ENCODE measurements at places on chromosomes 1 and 21.

DNA sequence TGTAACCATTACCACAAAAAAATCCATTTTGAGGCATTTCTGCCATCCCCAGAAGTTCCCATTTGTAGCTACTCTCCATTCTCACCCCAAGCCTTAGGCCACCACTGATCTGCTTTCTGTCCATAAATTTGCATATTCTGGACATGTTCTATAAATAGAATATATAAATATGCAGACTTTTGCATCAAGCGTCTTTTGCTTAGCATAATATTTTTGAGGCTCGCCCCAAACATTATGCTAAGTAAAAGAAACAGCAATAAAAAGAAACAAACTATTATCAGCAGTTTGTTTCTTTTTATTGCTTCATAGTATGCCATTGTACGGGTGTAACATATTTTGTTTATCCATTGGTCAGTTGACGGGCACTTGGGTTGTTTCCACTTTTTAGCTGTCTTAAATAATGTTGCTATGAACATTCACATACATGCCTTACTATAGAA is 7.9 kb downstream of the TFAP2E start:
- no peak for DNase-seq

GRCh38 chr1:205504311-205505075 is at the start of gene CDK18:
CDK18 (plus strand) TSS chr1:205504669; CDS start chr1:205523168, 18,499 bp downstream.
- peak; percentile 37 for DNase-seq

GRCh38 chr1:180962178-180962577 is 49.5 kb downstream of the KIAA1614 start:
- DNase-seq = no peak

DNA sequence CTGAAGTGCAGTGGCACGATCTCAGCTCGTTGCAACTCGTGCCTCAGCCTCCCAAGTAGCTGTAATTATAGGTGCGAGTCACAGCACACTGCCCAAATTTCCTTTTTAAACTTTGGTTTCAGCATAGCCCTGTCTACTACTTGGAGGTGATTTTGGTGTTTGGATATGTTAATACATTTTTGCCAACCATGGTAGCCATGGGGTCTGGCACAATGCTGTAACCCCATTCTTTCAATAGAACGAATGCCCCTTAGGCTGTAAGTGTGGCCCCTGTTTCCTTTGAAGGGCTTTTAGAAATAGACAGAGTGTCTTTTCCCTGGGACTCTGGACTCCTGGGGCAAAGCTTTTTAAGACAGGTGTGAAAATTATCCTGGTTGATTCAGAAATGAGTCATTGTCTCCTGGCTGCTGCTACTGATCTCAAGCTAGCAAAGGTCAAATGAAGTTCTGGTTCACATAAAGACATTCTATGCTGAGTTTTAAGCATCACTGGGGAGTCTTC is 141.1 kb upstream of the RUNX1 start:
- no peak for DNase-seq

DNA sequence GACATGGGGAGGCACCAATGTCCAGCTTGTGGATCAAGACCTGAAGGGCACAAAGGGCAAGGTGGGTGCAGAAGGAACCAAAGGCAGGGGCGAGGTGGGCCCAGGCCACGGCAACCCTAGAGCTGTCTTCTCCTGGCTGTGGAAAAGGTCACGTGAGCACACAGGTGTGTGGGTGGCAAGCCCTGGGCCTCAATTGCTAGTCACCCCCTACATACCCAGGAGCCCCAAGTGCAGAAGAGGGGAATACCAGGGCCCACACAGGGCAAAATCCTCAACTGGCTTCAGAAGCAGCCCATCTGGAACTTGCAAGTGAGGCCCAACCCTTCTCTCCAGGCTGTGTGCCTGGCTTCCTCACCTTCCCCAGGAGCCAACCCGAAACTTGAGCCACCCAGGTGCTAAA is 25.6 kb downstream of the ZBTB17 start:
- peak; percentile 26 for DNase-seq

- DNase-seq = peak; percentile 2
Observed at GRCh38 chr1:52727114-52727586, 897 bp downstream of the ZYG11B start.

DNA sequence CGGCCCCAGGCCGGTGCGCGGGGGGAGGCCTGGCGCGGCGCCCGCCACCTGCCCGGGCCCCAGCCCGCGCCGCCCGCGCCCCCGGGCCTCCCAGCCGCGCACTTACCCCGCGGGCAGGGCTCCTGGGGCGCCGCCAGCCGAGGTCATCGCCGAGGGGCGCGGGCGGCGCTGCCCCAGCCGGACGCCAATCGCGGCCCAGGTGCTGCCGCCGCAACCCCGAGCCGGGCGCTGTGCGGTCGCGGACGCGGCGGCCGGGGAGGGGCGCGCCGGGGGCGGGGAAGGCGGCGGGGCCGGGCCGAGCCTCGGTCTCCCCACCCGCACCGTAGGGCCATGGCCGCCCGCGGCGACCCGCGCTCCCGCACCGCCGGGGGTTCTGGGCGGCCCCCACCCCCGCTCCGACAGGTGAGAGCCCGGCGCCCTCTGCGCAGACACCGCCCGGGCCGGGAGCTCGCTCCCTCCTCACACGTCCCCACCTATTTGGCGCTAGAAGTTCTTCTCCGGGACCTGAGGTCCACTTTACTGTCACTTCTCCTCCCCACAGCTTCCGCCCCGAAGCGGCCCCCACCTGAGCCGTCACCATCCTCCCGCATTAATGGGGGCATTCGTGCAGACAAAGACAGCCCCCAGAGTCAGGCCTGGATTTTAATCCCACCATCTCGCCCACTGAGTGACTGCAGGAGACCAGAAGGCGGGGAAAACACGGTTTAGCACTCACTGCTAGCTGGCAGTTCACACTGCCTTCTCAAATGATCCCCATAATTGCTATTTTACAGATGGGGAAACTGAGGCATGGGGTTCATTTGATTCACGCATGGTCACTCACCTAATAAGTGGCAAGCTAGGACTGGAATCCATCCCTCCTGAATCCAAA is at the start of gene TTC39A:
Gene TTC39A, minus strand, starts transcription at position 232 of the 871 bp plus-strand sequence. Its CDS starts 85 bp downstream, at position 147.
- DNase-seq = no peak

- no peak for DNase-seq
Observed at GRCh38 chr1:171981303-171981702, 140.0 kb downstream of the DNM3 start.

- peak; percentile 41 for DNase-seq
Observed at GRCh38 chr1:152013664-152014237, 20.1 kb upstream of the S100A10 start.

DNA sequence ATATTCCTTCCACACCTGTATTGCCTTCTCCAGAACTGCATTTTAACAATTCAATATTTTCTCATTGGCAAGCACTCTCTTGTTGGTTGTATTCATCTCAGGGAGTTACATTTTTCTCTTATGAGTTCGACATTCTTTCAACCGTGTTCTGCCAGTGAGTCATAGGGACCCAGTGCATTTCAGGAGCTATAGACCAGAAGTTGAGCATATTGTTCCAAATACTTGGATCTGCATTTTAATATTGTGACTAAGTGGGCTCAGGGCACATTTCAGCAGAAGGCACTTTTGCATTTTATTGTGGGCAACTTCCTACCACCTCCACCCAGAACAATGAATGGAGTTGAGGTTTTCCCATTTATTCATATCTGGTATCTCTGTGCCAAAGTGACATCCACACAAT is 132.8 kb downstream of the TNFSF18 start:
- DNase-seq = no peak

DNA sequence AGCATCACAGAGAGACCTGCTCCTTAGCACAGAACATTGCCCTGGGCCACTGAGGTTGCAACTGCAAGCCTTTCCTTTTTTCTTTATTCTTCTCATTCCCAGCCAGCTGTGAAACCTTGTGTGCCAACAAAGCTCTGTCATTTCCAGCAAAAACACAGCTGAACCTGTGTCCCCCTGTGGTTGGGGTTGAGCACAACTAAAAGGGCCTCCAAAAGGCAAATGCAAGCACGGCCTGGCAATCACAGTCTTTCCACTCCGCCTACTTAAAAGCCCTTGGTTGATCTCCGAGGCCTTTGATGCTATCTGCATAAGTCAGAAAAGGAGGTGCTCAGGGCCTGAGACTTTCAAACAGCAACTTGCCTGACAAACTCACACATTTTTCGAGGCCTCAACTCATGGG is 32.7 kb downstream of the SUSD4 start:
- peak; percentile 7 for DNase-seq

DNA sequence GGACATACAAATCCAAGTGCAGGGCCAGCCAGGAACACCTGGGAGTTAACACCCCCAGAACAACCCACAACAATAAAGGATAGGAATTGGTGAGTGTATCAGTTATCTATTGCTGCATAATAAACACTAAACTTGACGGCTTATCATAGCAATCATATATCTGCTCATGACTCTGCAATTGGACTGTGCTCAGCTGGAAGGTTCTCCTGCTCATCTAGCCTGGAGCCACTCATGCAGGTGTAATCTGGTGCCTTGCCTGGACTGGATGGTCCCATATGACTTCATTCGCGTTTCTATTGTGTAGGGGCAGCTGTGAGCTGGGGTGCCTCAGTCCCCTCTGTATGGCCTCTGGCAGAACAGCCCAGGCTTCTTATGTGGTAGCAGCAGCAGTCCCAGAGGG is 76.3 kb upstream of the KLHDC7A start:
- DNase-seq = no peak

- peak; percentile 27 for DNase-seq
Observed at GRCh38 chr1:153598309-153599172, 14.4 kb downstream of the S100A16 start.

DNA sequence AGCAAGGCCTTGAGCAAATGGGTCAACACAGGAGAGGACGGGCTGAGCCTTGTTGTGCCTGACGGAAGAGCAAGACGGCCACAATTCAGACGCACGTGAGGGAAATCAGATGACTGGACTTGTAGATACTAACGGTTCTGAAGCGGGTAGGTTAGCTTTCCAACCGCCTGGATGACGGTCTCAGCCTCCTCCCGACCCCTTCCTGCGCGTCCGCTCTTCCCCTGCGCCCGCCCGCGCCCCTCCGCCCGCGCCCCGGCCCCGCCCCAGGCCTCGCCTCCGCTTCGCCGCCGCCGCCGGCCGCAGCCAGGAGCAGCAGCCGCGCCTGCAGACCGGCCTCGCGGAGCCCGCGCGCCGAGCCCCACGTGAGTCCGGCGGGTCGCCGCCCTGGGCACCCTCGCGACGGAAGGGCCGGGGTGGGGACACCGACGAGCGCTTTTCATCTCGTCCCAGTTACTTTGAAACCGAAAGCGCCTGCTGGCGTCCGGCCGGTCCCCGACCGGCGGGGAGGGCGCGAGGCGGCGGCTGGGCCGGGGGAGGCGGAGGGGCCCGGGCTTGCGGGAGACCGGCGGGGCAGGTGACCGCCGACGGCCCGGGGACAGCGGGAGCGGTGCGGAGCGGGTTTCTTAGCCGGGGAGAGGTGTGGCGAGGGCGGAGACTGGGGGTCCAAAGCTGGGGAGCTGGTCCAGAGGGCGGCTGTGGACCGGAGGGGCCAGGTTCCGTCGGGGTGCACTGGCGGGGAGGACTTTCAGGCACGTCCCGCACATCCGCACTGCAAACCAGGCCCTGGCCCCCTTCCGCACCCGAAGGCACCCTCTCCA is at the start of gene TRAF5:
Gene TRAF5, plus strand, starts transcription at position 306 of the 818 bp plus-strand sequence. CDS start 26,407 bp downstream, outside the sequence.
- DNase-seq = peak; percentile 56

- DNase-seq = no peak
Observed at GRCh38 chr1:195733408-195733807, 874.8 kb downstream of the KCNT2 start.

Data from CD4-positive, alpha-beta T cell treated with Interleukin-21 for 1 hour (primary cell).